CD4-positive, alpha-beta T cell treated with Interleukin-4 for 1 hour (primary cell): ENCODE measurements at places on chromosomes 12 and 14.
A peak's percentile ranks its signal among the peaks of the same experiment; 100 is the strongest.

- no peak for DNase-seq
Observed at GRCh38 chr12:25653487-25654175, 100.5 kb upstream of the LMNTD1 start.

DNA sequence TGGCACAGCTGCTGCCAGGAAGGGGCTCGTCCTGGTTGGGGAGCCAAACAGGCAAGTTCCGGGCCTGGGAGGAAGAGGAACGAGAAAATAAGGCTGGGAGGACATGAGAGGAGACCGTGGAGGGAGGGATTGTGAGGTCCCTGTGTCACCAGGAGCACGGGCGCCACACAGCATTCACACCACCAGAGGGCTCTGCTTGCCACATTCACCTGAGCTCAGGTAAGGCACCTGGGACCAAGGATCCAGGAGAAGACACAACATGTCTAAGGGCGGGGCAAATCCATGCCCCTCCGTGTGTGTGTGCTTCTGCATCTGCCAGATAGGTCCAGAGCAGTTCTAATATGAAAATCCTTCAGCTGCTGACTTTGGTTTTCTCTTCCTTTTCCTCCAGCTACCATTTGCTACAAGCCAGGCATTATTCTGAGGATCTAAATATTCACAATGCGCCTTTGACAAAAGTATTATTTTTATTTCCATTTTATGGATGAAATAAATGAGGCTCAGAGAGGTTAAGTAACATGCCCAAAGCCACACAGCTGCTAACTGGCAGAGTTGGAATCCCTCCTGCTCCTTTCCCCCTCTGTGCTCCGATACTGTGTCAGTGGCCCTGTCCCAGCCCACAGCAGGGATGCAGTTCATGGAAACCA lies 14.6 kb downstream of the RAPGEF3 start:
- peak; percentile 70 for DNase-seq

GRCh38 chr12:107304588-107305532 lies 211.5 kb upstream of the CRY1 start:
- no peak for DNase-seq

DNA sequence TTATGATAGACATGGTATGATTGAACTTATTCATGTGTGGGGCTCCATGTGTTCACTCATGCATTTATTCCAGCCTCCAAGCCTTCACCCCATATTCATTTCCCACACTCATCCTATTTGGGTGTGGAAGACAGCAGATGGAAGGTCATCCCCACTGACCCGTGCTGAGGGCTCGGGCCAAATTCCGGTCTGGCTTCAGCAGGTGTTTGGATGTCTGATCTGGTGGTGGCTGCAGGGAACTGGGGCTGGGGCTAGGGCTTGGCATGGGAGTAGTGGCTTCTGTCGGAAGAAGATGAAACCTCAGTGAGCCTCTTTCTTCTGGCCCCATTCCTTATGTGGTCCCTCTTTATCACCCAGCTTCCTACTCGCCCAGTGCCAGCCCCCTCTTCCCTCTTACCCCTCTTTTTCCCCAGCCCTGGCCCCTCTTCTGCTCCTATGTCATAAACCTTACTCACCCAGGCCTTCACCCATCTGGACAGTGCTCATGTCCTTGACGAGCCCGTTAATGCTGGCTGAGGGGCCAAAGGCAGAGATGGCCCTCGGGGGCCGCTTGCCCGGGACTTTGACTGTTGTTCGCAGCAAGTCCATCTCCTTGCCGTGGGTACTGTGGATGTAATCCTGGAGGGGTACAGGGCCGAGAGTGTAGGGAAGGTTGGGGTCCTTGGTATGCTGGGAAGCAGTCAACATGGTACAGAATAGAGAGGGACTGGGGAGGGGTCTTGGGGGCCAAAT lies 8.0 kb downstream of the AGAP2 start:
- DNase-seq, result no peak

- DNase-seq, result no peak
Observed at GRCh38 chr12:60176891-60177290, 581.1 kb downstream of the SLC16A7 start.

DNA sequence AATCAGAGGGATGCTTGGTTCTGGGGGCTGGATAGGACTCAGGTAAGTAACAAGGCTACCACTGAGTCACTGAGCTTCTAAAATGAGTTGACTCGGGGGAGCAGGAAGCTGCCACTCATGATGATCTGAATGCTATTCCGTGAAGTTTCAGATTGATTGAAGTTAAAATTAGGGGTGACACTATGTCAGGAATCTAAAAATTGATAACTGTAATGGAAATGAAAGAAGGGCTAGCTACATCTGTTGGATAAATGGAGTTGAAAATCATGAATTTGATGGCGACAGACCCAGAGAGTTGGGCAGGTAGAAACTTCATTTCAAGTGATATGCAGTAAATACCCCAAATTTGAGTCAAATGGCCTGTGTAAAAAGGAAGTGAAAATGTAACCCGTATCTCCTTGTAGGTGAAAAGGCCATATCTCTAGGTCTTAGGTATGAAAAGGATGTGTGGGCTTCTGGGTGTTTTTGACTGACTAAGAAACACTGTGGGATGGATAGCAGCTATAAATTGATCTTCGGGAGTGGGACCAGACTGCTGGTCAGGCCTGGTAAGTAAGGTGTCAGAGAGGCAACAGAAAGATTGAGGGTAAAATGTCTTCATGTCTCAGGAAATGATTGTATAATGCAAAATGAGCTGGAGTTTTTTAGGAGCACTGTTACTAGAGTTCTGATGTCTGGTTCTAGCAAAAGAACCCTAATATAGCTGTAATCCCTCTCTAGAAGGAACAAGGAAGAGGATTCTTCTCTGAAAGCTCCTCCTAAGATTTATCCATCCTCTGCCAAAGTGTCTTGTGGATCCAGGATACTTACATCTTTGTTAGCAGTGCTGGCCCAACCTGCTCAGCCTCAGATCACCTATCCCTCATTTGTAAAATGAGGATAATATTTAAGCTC lies 57.3 kb downstream of the DAD1 start:
- no peak for DNase-seq
